AG09319 (cell line): ENCODE measurements at places on chromosomes 5 and 9.

DNA sequence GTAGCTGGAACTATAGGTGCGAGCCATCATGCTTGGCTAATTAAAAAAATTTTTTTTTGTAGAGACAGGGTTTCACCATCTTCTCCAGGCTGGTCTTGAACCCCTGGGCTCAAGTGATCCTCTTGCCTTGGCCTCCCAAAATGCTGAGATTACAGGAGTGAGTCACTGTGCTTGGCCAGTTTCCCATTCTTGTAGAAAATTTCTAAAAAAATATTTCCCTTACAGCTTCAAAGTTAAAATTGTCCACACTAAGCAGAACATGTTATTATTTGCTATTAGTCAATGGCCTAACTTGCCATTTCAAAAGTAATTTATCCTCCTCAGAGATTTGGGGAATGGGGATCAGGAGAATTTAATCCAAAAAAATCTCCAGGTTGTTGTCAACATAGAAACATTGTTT is 40.1 kb downstream of the SLC38A9 start:
- DNase-seq = no peak

DNA sequence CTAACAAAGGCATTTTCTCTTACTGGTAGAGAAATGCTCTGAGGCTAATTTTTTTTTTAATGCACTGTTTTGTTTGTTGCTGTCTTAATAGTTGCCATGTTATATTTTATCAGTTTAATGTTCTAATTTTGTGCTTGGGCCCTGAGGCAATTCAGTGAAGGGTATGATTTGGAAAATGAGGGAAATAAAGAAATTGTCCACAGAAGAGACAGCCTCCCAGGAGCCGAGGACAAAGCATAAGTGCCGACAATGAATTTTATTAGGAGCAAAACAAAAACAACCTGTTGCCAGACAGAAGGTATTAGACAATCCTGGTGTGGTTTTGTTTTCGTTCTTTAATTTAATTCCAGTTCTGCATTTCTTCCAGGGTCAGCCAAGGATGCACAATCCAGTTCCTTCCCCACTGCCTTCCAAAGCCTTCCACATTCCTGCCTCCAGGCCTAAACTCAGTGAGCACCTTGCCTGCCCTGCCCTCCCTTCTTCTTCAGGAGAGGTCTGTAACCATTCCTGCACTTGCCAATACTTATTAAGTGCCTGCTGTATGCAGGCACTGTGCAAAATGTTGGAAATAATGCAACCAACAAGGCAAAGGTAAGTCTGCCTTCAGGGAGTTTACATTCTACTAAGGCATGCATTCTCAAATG is 4.3 kb upstream of the TCOF1 start:
- DNase-seq = no peak

GRCh38 chr5:155434681-155435080 is 421.1 kb downstream of the KIF4B start:
- no peak for DNase-seq

DNA sequence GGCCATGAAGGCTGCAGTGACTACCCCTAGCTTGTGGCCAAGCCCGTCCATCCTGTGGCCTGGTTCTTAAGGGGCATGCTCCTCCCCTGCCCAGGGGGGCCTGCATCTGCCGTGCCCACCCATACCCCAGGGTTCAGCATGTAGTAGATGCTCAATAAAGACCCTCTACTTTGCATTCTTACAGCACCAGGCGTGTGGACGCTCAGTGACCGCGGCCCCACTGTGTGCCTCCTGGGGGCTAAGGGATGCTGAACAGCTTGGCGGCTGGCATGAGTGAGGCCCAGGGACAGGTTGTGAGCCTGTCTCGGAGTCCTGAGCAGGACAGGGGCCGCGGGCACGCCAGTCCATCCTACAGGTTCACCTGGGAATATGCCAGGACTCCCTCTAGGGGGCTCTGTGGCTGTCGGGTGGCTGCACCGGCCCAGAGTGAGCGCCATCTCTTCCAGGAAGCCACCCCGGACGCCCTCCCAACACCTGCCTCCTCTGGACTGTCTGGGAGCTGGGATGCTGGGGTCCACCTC is 9.1 kb downstream of the NOTCH1 start:
- no peak for DNase-seq

DNA sequence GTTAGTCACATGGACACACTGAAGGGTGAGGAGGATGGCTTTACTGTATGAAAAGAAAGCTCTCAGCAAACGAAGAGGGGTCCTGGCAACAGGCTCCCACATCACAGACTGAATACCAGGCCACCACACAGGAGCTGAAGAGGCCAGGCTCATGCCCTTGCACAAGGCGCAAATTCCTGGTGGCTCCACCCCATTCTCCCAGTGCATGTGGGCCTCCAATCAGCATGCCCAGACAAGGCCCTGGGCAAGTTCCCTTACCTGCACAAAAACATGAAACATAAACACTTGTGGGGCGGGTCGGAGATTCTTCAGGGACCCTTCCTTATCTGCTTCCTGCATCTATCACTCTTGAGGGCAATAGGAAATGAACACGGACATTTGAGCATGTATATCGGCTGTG is 935.8 kb upstream of the EDIL3 start:
- DNase-seq = no peak
